Stimulated activated CD8-positive, alpha-beta memory T cell treated with anti-CD3 and anti-CD28 coated beads, Interleukin-15, amount 100 ng/mL, for 24 hours (primary cell): ENCODE measurements at places on chromosomes 5 and 9.

GRCh38 chr9:74218385-74219063 lies 278.6 kb upstream of the RORB start:
- no peak for DNase-seq

DNA sequence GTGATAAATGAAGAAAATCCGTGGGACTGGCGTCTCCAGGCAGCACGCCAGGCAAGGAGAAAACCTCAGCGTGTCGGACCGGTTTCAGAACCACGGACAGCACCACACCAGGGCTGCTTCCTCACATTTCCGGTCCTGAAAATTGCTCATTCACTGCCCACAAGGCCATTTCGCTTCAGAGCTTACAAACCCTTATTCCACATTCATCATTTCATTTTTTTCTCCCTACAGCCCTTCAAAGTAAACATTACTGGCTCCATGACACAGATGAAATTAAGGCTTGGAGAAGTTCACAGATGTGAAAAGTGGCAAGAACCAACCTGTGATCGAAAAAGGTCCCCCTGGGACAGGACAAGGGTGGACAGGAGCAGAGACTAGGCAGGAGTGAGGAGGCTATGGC lies 1.5 kb upstream of the GPRIN1 start:
- no peak for DNase-seq

DNA sequence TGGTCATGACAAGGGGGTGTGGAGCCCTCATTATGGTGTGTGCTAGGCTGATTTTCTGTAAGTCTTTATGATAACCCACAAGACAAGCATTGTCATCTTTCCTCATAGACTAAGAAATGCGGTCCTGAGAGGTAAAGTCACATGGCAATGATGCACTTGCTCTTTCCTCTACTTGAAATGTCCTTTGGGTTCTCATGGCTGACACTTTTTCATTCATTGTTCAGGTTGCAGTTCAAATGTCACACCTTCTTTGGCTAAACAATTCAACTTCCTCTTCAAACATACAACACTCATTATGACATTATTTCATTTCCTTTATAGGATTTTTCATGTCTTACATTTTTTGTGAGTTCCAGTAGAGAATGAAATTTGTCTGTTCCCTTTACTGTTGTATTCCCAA lies 323.6 kb upstream of the PRR16 start:
- no peak for DNase-seq

DNA sequence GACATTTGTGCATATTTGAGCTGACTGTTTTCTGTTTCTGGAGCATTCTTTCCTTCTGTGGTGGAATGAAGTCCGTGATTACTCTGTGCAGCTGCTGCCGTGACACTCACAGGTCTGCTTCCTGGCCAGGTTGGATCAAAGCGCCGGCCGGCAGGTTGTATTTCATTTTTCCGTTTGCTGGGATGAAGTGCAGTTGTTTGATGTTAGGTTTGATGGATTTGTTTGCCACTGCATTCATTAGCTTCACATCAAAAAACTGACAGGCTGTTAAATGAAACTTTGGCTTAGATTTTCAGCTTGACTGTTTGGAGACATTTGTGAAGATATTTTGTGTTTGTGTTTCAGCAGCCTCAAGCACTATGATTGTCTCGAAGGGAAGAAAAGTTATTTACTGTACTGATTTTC lies 140.1 kb downstream of the KDM4C start:
- no peak for DNase-seq

- DNase-seq, result no peak
Measured at GRCh38 chr5:177271113-177271512, 32.4 kb downstream of the RAB24 start.
